Esophagus squamous epithelium (tissue), 5 donors: ENCODE measurements at places on chromosomes 4 and X.

- DNase-seq = no peak
Measured at GRCh38 chr4:150784939-150785338, 203.0 kb downstream of the MAB21L2 start.

DNA sequence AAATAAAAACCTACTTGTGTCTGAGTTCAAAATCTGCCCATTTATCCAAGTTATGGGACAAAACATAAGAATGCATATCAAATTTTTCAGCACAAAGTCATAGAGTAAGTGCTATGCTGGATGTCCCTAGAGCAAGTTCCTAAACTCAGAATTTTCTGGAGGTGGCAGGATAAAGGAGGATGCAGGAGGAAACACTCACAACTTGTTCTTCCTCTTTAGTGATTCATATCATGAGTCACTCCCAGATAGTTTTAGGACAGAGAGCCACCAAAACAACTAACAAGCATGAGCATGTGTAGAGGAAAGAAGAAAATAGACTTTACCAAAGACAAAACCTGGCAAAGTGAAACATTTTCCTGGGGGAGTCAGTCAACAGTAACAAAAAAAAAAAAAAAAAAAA is 302.7 kb downstream of the KCTD8 start:
- DNase-seq = no peak

DNA sequence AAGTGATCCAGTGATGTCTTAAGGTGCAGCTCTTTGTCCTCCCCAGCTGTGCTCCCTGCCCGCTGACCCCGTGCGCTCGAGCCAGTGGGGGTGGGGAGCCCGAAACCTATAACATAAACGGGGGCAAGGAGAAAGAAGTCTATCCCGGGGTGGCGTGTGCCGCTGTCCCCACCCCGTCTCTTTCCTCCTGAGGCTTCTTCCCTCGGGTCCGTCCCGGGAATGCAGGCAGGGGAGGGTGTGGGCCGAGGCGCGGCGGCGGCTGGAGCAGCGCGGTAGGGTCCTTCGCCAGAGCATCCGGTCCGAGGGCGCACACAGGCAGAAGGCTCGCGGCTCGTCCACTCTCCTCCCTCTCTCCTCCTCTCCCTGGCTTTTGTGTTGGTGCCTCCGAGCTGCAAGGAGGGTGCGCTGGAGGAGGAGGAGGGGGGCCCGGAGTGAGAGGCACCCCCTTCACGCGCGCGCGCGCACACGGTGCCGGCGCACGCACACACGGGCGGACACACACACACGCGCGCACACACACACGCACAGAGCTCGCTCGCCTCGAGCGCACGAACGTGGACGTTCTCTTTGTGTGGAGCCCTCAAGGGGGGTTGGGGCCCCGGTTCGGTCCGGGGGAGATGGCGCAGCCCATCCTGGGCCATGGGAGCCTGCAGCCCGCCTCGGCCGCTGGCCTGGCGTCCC is at the start of gene RAB33A:
RAB33A (plus strand) TSS at position 517 of the 681 bp plus-strand sequence; CDS start at position 618, 101 bp downstream.
- no peak for DNase-seq

- DNase-seq = no peak
Measured at GRCh38 chrX:9362363-9362928, 102.4 kb upstream of the TBL1X start.

DNA sequence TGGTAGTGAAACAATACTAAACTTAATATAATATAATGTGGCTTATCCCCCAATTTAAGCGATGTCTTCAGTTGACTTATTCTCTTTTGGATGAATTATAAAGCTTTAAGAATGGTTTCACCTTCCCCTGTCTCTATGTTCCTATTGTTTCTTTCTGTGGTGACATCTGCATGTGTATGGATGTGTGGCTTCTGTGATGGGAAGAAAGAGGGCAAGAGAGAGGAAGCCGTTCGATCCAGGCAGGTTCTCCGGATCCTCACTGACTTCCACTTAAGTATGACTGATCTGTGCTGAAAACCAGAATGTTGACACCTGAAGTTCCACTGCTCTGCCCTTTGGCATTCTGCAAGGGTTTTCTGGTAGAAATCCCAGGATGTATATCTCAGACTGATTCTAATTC is 1150.8 kb downstream of the STPG2 start:
- no peak for DNase-seq

DNA sequence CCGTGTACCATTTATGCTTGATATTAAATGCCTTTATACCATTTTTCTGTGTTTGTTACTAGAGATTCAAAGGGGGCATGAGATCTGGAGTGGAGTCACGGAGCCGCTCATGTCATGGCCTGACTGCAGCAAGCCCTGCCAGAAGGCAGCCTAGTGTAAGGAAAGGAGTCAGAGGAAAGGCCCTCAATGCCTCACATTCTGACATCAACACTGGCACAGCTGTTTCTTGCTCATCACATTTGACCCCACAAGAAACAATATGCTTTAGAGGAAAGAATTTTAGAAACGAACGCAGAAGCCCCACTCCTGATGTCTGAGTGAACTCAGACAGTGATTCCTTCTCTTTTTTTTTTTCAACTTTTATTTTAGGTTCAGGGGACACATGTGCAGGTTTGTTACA is 322.4 kb upstream of the CPEB2 start:
- DNase-seq = no peak

GRCh38 chr4:139207247-139207646 is 30.2 kb upstream of the ELF2 start:
- DNase-seq = no peak

DNA sequence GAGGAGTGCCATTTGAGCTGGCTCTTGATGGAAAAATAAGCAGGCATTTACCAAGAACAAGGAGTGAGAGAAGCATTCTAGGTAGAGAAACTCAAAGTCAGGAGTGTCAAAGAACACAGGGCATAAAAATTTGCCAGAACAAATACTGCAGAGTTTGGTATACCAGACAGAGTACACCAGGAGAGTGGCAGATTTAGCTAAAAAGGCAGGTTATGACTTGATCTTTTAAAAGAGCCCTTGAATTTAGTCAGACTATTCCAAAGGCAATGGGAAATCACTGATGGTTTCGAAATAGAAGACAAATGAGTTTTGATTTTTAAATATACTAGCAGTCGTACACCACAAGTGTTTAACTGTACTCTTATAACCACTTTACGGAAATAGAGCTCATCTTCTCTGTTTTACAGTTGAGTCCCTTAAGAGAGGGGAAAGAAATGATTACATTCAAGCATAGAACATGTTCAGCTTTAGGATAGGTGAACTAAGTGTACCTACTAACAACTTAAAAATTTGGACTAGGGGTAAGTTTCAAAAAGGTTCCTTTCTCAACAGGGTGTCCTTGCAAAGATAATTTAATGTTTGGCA is 10.2 kb downstream of the UBE2D3 start:
- DNase-seq = no peak

DNA sequence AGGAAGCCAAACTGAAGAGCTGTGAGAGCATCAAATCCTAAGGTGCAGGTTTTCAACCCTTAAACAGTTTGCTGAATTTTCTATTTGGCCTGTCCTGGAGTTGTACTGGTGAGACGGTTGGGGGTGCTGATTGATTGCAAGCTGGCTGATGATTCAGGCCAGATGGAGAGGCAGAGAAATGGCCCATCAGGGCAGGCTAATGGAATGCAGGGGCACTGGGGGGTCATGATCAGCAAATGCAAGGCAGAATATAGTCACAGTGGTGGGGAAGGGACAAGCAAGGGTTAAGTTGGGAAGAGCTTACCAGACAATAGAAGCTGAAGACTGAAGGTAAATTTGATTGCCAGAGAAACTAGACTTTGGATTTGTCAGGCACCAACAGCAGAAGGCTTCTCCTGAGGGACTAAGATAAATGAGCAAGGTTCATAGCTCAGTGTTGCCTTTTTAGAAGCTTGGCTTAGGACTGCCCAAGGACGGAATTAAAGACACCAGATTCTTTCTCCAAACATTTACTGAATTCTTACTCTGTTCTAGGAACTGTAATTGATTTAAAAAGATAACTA is 4.3 kb upstream of the AADAT start:
- no peak for DNase-seq

DNA sequence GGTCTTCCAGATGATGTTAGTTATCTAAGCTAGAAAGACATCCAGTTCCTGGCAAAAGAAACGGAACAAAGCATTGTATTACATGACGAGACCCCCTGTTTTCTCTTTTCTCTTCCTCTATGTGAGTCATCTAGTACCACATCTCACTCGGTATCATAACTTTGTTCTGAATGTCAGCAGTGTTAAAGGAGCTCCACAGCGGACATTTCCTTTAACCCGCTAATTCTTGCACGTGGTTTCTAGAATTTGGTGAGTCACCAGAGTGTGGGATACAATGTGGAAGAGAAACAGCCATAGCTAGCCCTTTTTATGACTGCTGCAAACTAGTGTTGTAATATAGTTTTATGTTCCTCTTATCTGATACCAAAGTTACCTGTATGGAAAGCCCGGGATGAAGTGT is 243.7 kb downstream of the TENM3 start:
- no peak for DNase-seq

DNA sequence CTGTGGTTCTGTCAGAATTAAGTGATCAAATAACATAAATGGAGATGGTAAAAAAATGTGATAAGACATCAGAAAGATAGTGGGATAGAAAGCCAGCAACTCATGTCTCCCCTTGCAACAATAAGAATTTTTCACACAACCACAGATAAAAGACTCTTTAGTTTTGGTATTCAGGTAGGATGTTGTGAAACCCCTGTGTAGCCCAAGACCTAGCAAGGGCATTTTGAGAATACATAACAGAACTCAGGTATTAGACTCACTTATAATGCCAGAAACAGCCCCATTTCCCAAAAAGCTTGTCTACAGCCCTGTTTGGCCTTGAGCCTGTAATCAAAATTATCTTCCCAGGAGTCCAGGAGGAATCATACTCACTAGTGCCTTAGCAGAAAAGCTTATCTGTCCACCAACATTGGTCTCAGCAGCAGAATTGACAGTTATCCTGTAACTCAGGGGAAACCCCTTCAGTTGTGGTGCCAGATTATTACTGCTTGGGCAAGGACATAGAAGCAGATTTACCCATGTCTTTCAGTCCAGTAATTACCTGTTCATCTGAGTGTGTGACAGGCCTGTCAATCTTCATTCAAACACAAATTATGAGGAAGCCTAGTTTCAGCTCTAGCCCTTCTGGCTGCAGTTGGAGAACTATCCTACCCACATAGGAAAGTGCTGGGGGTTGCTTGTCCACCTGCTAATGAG is 41.0 kb upstream of the UGT2B17 start:
- no peak for DNase-seq

- DNase-seq = no peak
Measured at GRCh38 chr4:182141061-182141460, 102.1 kb upstream of the TENM3 start.

GRCh38 chrX:17164941-17165340 is 210.1 kb upstream of the NHS start:
- no peak for DNase-seq

DNA sequence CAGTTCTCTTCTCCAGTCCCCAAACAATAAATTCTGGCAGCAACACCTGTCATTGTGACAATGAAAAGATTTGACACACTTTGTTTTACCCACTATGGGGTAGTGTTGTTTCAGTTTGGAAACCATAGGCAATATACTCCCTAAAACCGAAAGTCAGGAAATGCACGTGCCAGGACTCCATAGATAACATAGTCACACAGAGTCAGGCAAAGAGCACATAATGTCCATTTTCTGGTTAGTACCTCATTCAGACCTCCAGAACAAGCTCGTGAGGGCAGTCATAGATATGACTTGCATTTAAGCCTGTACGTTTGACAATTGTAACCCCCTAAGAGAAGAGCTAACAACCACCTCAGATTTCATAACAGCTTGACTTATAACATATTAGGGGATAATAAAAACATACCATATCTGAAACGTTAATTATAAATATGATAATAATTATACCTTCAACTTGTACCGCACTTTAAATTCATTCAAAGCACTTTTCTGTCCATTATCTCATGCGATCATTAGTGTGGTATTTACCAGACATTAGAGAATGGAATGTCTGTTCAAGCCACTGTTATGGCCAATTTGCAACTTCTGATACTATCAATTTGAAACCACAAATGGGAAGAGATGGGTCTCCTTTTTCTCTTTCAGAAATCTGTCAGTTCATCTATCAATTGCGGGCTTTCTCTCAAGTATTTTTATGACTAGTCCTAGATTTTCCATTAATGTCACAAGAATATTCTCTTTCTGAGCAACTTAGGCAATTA is 147.4 kb downstream of the LDB2 start:
- DNase-seq = no peak

DNA sequence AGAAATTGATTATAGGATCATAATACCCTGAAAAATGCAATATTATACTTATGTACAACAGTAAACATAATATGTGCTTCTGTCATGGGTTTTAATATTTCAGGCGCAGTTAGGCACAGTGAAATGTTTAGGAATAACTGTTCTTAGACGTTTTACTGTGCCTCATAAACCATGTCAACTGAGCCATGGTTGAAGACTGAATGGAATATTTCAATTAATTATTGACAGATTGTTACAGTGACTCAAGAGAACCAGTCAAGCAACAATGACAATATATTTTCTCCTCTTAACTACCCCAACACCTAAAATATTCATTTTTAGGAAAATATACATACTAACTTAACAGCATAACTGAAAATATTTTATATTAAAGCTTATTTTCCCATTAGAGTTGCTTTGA is 852.7 kb upstream of the FRG1 start:
- DNase-seq = no peak

GRCh38 chr4:78661921-78662521 is 110.5 kb downstream of the ANXA3 start:
- DNase-seq = no peak

- DNase-seq = no peak
Measured at GRCh38 chrX:10568428-10568827, 52.0 kb downstream of the MID1 start.

DNA sequence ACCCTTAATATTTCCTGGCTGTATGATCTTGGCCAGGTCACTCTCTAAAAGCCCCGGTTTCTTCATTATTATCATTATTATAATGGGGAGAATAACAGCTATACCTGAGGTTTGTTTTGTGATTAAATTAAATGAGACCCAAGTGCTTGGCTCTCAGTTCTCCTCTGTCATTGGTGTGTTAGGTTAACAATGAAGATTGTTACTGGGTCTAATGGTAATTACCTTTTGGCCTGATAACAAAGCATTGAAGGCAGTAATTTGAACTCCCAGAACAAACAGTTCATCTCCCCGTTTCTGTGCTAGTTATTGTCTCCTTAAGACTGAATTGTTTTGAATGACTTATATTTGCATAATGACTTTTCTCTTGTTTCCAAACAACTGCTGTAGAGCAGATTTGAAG is 6.8 kb upstream of the ANAPC4 start:
- no peak for DNase-seq

DNA sequence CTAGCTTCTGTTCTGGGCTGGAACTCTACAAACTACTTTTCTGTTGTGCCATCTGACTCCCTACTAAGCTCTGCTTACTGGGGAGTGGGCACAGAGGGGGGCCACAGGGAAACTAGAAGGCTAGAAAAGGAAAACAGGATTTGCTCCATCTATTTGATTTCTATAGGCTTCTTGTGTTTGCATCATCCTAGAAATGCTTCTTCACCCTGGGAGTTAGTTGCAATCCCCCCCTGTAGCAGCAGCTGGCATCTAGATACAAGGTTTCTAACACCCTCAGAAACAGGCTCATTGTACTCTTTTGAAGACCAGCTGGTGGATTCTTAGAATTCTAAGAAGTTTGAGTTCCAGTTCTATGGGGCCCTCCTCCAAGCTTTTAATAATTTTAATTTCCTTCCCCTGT is 213.4 kb downstream of the TMA16 start:
- no peak for DNase-seq
